ENCODE measurements at places on chromosomes 5 and 9.
A peak's percentile ranks its signal among the peaks of the same experiment; 100 is the strongest.

- no peak overlapping the region for H3K27ac ChIP-seq
- no peaks in the 10 kb centered on the region for H3K36me3 ChIP-seq
- DNase-seq, result no peak
- H3K27me3 ChIP-seq, result no peaks in the 10 kb centered on the region
- H3K4me1 ChIP-seq, result no peaks in the 10 kb centered on the region
- no peak overlapping the region for H3K4me3 ChIP-seq
Observed at GRCh38 chr5:96648023-96648422, 14.2 kb upstream of the CAST start.

DNA sequence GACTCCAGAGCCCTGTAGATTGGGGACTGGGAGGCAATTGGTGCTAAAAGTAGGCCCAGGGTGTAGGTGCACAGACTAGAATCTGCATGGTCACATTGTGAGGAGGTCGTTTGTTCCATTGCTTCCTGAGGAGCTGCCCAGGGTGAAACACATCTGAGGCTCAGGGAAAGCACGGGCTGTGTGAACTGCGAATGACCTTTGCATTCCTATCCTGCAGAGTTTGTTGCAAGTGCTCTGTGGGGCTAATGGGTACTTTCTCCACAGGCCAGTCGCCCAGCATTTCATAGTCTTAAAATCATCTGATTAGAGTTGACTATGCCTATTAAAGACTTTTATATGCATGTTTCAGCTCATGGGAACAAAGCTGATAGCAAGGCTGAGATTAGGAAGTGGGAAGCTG lies 14.4 kb upstream of the SLC46A2 start:
- H3K4me1 ChIP-seq, result no peaks in the 10 kb centered on the region
- H3K27ac ChIP-seq, result no peak overlapping the region
- DNase-seq, result no peak
- H3K27me3 ChIP-seq, result no peaks in the 10 kb centered on the region
- H3K36me3 ChIP-seq, result no peaks in the 10 kb centered on the region

- DNase-seq, result no peak
- no peaks in the 10 kb centered on the region for H3K27me3 ChIP-seq
- no peak overlapping the region for H3K4me3 ChIP-seq
- H3K4me1 ChIP-seq, result peaks cover 28% of the 10 kb centered on the region
- H3K36me3 ChIP-seq, result peaks cover 52% of the 10 kb centered on the region
Observed at GRCh38 chr5:55427157-55427556, 107.6 kb downstream of the PLPP1 start.

GRCh38 chr5:50711280-50711679 lies 44.8 kb downstream of the PARP8 start:
- H3K27me3 ChIP-seq, result no peaks in the 10 kb centered on the region
- DNase-seq, result no peak
- H3K36me3 ChIP-seq, result no peaks in the 10 kb centered on the region
- H3K4me1 ChIP-seq, result no peaks in the 10 kb centered on the region
- no peak overlapping the region for H3K27ac ChIP-seq

DNA sequence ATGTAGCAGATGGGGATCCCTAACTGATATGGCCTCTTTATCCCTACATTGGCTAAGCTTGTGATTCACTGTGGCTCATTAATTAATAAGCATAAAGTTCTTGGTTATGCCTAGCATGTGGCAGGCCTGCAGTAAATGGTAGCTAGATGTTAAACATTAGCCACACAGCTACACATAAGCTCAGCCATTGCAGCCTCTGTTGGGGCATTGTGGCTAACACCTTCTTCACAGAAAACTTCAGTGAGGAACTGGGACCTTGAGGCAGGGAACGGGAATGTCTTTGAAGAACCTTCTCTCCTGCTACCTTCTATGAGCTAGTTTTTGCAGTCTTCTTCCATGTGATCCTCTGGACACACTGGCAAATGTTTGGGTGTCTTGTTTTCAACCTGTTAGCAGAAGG lies 338.2 kb downstream of the NTRK2 start:
- no peak overlapping the region for H3K27ac ChIP-seq
- no peak for DNase-seq
- H3K4me1 ChIP-seq, result no peaks in the 10 kb centered on the region
- no peaks in the 10 kb centered on the region for H3K36me3 ChIP-seq
- no peak overlapping the region for H3K4me3 ChIP-seq

DNA sequence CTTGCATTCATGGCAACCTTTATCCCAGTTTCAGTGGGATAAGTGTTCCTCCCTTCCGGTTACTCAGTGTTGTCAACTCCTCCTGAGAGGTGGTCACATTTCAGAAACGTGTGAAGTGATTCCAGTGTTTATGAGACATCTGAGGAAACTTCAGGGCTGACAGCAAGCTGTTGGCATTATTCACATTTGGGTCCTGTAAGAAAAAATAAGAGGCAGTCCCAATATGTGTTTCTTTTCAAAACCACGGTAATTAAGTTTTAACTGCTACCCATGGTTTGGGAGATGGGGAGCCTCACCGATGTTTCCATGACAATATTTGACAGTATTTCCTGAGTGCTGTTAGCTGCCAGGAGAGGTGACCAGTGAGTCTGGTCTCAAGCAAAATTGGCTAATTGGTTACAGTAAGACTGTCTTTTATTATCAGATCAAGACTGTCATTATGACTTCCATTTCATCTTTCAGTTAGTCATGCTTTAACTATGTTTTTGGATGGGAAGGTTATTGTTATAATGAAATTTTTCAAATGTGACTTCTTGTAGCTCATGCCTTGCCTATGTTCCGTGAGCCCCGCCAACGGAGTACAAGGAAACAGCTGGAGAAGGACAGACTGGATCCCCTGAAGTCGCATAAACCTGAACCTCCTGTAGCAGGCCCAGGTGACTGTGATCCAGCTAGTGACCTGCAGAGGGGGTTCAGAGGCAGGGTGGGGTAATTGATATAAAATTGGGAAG lies 115.3 kb downstream of the GDNF start:
- DNase-seq, result no peak
- H3K27ac ChIP-seq, result no peak overlapping the region
- peaks cover 49% of the 10 kb centered on the region for H3K36me3 ChIP-seq
- no peaks in the 10 kb centered on the region for H3K27me3 ChIP-seq
- no peak overlapping the region for H3K4me3 ChIP-seq
- H3K4me1 ChIP-seq, result no peaks in the 10 kb centered on the region

GRCh38 chr5:56359809-56360685 lies 126.9 kb upstream of the ANKRD55 start:
- no peaks in the 10 kb centered on the region for H3K36me3 ChIP-seq
- H3K4me1 ChIP-seq, result peaks cover 9% of the 10 kb centered on the region
- no peaks in the 10 kb centered on the region for H3K27me3 ChIP-seq
- H3K27ac ChIP-seq, result no peak overlapping the region
- no peak for DNase-seq
- no peak overlapping the region for H3K4me3 ChIP-seq

DNA sequence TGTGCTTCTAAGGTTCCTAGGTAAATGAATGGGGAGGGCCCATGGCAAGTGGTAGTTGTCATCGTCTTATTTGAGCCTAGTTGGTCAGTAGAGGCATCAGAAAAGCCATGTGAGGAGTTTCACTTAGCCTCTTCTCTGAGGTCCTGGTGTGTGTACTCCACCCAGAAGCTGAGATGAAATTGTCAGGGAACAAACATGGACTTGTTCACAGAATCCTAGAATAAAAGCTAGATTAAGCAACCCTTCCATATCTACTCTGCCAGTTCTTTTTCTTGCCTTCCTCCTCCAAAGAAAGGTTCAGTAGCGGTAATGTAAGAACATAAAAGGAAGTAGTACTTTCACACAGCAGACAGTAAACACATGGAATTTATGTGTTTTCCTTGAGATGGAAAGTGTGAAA lies 70.4 kb downstream of the ARHGAP26 start:
- H3K4me1 ChIP-seq, result peaks cover 65% of the 10 kb centered on the region
- H3K36me3 ChIP-seq, result no peaks in the 10 kb centered on the region
- H3K27ac ChIP-seq, result peak overlapping the region; percentile 70
- H3K4me3 ChIP-seq, result no peak overlapping the region
- H3K27me3 ChIP-seq, result no peaks in the 10 kb centered on the region

GRCh38 chr5:90386099-90386710 lies 23.4 kb downstream of the CETN3 start:
- H3K27me3 ChIP-seq, result no peaks in the 10 kb centered on the region
- H3K27ac ChIP-seq, result no peak overlapping the region
- DNase-seq, result no peak
- no peaks in the 10 kb centered on the region for H3K4me1 ChIP-seq
- H3K36me3 ChIP-seq, result no peaks in the 10 kb centered on the region

GRCh38 chr5:172496671-172497371 lies 42.5 kb upstream of the SH3PXD2B start:
- H3K27me3 ChIP-seq, result no peaks in the 10 kb centered on the region
- no peak overlapping the region for H3K4me3 ChIP-seq
- peaks cover 25% of the 10 kb centered on the region for H3K4me1 ChIP-seq

DNA sequence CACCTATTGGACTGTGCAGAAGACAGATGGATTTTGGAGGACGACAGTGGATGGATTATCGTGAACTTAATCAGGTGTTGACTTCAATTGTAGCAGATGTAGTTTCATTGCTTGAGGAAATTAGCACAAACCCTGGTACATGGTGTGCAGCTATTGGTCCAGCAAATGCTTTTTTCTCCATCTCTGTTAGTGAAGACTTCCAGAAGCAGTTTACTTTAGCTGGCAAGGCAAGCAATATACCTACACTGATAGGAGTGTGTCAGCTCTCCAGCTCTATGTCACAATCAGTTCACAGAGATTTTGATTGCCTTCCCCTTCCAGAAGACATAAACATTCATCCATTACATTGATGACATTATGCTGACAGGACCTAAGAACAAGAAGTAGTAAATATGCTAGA lies 35.7 kb upstream of the ROR2 start:
- no peak overlapping the region for H3K27ac ChIP-seq
- H3K27me3 ChIP-seq, result no peaks in the 10 kb centered on the region
- no peaks in the 10 kb centered on the region for H3K36me3 ChIP-seq
- H3K4me3 ChIP-seq, result no peak overlapping the region

DNA sequence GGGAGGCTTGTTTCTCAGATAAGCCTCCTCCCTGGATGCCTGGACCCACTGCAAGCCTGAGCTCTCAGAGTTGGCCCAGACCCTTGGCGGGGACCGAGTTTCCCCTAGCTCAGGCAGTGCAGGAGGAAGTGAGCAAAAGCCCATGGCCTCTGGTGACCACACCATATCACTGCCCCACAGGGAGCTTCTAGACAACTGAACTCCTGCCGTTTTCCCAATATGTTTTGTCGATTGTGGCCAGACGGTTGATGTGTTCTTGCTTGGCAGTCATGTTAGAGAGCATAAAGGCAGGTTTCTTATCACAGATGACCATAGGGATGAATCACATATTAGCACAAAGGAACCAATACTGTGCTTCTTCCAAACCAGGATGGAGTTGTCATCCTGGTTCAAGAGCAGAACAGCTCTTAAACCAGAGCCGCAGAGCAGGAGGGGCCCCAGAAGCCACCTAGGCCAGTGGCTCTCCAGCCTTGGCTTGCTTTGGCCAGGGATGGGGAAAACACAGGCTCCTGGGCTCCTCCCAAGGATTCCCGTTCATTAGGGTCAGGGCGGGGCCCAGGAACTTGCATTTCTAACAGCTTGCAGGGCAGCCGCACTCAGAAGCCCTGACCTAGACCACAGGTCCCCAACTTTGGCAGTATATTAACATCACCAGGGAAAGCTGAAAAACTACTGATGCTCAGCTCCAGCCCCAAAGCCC lies 113.1 kb upstream of the TBC1D2 start:
- no peak for DNase-seq
- no peaks in the 10 kb centered on the region for H3K36me3 ChIP-seq
- H3K4me3 ChIP-seq, result no peak overlapping the region
- no peaks in the 10 kb centered on the region for H3K27me3 ChIP-seq

DNA sequence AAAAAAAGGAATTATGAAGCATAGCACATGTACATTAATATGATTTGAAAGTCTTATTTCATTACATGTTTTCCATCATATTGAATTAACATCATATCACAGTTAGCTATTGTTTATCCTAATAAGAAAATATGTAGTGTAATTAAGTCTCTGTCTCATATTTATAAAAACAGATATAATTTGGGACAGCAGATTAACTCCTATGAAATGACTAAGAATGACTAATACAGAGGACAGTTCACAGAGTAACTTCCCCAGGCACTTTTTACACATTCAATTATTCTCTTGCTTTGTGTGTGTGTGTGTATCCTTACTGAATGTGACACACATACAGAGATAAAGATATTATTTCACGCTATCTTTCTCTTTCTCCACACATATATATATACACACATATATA lies 2400.9 kb upstream of the C9orf72 start:
- no peak overlapping the region for H3K27ac ChIP-seq
- no peaks in the 10 kb centered on the region for H3K4me1 ChIP-seq
- DNase-seq, result no peak
- no peaks in the 10 kb centered on the region for H3K27me3 ChIP-seq

- H3K36me3 ChIP-seq, result no peaks in the 10 kb centered on the region
- DNase-seq, result no peak
- no peaks in the 10 kb centered on the region for H3K4me1 ChIP-seq
- no peak overlapping the region for H3K27ac ChIP-seq
- H3K4me3 ChIP-seq, result no peak overlapping the region
Observed at GRCh38 chr9:116096046-116096445, 57.5 kb upstream of the PAPPA start.

DNA sequence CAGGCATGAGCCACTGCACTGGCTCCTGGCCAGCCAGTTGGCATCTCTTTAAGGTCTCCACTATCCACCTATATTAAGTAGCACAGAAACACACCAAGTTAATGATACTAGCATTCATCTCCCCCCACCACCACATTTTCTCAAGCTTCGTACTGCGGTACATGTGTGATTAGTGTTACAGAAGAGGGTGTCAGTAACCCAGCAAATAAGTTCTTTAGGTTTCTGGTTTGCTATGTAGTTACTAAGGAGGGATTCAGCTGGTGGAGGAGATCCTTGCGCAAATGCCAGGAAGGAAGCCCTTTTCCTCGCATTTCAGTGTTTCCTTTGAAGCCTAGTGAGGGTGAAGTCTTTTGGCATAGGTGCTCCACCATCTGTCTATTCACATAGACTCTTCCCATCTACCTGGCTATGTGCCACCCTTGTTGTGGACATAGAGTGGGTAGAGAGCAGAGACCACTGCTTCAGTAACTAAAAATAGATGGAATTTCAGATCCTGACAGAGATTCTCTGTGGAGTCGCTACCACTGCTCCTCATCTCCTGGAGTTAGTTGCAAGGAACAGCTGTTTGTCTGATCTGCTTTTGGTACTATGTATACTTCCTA lies 16.7 kb downstream of the UBE2D2 start:
- H3K27ac ChIP-seq, result no peak overlapping the region
- H3K36me3 ChIP-seq, result no peaks in the 10 kb centered on the region
- no peaks in the 10 kb centered on the region for H3K27me3 ChIP-seq

- no peaks in the 10 kb centered on the region for H3K36me3 ChIP-seq
- peak overlapping the region; percentile 29 for H3K4me3 ChIP-seq
- H3K4me1 ChIP-seq, result no peaks in the 10 kb centered on the region
- no peaks in the 10 kb centered on the region for H3K27me3 ChIP-seq
Observed at GRCh38 chr5:117455236-117456233, 880.9 kb upstream of the SEMA6A start.

DNA sequence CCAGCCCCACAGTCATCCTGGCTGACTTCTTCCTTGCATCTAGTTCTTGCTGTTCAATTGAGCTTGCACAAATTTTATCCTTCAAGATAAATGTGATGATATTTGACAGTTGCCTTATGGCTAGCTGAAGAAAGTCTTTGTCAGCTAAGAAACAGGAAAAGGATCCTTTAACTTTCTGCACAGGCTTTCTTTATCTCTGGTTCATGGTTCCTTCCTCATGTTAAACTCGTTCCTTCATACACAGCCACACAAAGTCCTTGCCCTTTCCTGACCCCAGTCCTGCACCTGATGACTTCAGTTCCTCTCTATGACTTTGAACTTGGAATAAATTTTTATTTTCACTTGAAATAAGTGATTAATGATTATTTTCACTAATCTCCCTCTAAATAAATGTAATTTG lies 132.5 kb upstream of the PRSS3 start:
- H3K4me3 ChIP-seq, result no peak overlapping the region
- H3K27me3 ChIP-seq, result no peaks in the 10 kb centered on the region
- no peak overlapping the region for H3K27ac ChIP-seq
- H3K4me1 ChIP-seq, result no peaks in the 10 kb centered on the region
